ENCODE measurements at places on chromosomes 2 and 18.

- DNase-seq = no peak
These were observed 26.9 kb downstream of the COL4A3 start for GRCh38 chr2:227191367-227191766.

DNA sequence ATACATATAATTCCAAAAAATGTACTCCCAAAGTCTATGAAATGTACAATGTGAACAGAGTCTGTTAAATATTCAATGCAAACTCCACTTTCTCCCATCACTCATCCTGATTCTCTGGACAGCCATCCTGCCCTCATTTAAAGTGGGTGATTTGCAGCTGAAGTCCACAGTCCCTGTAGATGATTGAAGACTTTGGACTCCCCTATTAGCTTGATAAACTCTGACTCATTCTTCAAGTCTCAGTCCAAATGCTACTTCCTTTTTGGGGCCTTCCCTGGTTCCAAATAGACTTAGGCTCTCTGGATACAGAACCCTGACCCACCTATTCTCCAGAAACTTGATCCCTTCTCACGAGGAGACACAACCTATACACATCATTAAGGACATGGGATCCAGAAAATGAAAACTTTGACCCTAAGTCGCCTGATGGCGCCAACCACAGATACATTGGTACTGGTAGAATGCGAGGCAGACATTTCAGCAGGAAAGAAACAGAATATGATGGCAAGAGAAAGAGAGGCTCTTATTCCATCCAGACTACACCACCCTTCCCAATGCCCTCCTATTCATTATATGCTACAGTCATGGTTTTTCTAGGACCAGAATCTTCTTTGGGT, 122.7 kb downstream of the VIT start:
- DNase-seq = no peak

DNA sequence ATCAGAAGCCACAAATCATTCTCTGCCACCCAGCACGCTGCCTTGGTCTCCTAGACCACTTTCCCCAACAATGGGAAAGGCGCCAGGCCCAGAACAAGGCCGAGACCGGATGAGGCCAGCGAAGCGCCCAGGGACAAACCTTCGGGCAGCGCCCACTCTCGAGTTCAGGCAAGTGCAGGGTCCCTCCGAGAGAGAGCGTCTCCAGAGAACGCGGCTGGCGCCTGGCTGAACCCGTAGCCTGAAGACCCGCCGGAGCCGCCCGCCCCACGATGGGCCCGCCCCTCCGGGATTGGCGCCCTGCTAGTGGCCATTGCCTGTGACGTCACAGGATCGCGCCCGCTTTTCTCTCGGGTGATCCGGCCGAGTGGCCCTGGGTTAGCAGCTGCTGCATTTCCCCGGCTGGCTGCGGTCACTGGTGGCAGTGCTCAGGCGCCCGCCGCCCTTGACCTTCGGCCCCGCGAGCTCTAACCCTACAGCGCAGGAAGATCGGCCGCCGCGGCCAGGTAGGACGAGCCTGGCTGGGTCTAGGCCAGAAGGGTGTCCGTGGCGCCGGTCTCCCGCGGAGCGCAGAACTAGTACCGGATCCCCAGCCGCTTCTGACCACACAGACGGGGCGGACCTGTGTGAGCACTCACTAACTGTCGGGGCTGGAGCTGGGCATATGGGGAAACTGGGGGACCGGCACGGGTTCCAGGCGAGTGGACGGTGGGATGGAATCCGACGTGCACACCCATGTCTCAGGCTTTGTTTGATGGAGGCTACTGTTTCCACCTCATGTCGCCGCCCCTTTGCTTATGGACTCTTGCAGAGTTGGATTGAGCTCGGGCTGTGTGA, at the start of gene FAHD2A:
Gene FAHD2A, plus strand, starts transcription at position 339 of the 834 bp plus-strand sequence. CDS start 2,851 bp downstream, outside the sequence.
- DNase-seq = peak; percentile 77

DNA sequence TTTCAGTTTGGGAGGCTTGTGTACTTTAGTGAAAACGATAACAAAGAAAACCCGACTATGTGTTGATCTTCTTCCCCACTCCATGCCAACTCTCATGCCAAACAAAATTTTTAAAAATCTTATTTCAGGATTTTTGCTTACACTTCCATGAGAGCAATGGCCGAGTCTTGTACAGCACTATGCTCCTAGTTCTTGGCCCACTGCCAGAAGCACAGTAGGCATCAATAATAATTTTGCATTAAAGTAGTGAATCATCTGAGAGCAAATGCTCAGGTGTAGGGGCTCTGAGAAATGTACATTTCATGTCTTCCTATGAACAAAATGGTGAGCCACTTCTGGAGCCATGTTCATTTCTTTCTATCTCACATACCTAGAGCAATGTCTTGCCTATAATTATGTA, 62.2 kb downstream of the MAP3K19 start:
- no peak for DNase-seq

DNA sequence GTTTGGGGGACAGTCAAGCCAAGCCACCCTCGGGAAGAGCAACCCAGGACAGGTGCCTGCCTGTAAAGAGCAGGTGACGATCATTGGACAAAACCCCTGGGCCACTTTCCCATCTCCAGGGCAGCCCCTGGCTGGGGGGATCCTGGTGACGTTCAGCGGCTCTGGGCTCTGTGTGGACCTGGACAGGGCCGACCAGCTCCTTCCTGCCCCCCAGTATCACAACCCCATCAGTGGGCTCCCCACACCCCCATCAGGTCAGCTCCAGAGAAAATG, 57.3 kb upstream of the ASAP2 start:
- no peak for DNase-seq

DNA sequence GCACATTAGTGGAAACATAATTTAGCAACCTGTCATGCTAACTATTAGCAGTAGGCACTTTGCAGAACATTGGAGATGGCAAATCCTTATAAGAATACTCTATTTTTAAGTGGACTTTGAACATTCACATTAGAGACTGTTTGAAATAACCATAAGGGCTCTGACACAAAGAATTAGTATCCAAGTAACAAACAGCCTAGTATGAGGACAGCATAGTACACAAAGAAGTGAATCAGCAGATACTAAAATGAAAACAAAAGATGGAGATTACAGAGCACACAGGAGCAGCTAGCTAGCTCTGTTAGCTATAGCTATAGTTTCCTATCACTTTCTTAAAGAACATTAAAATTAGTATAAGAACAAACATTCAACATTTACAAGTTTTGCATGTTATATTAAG, 256.3 kb upstream of the SPOPL start:
- no peak for DNase-seq

GRCh38 chr2:135055182-135055786, 3.2 kb downstream of the RAB3GAP1 start:
- no peak for DNase-seq

GRCh38 chr2:183162362-183162761, 38.1 kb downstream of the NUP35 start:
- peak; percentile 47 for DNase-seq

DNA sequence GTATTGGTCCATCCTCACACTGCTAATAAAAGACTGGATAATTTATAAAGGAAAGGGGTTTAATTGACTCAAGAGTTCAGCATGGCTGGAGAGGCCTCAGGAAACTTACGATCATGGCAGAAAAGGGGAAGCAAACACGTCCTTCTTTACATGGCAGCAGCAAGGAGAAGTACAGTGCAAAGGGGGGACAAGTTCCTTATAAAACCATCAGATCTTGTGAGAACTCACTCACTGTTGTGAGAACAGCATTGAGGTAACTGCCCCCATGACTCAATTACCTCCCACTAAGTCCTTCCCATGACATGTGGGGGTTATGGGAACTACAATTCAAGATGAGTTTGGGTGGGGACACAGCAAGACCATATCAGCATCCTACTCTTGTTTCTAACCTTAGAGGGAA, 37.0 kb downstream of the SP100 start:
- DNase-seq = no peak

DNA sequence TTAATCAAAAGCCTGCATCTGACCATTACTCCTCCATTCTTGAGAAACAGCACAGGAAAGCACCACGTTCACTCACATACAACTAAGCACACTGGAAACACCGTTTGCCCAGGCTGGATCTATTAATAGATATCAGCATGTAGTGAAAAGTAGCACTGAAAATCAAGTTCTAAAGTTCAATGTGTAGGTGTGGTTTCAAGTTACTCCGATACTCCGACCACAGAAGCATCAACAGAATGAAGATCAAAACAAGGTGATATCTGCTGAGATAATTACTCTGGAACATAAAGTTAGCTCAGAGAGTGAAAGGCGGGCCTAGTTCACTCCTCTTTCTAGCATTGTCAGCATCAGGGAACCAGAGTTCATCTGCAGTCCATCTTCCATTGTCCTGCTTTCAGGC, 1367.4 kb upstream of the ACVR2A start:
- DNase-seq = no peak

GRCh38 chr2:205717999-205718398, 35.7 kb downstream of the NRP2 start:
- DNase-seq = no peak

DNA sequence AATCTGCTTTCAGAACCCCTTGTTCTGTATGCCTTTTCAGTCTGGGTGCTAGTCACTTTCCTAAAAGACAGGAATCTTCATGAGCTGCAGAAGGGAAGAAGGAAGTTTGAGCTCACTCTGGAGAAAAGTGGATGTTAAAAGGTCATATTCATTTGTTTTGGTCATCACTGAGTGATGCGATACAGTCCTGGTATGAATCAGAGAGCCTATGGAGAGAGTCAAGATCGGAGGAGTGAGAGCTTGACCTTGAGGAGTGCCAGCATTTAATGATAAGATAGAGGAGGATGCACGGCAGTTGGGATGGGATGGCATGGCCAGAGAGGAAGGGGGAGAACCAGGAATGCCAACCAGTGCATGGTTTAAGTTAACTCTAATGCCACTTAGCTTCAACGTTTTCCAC, 19.6 kb downstream of the USP39 start:
- DNase-seq = no peak

DNA sequence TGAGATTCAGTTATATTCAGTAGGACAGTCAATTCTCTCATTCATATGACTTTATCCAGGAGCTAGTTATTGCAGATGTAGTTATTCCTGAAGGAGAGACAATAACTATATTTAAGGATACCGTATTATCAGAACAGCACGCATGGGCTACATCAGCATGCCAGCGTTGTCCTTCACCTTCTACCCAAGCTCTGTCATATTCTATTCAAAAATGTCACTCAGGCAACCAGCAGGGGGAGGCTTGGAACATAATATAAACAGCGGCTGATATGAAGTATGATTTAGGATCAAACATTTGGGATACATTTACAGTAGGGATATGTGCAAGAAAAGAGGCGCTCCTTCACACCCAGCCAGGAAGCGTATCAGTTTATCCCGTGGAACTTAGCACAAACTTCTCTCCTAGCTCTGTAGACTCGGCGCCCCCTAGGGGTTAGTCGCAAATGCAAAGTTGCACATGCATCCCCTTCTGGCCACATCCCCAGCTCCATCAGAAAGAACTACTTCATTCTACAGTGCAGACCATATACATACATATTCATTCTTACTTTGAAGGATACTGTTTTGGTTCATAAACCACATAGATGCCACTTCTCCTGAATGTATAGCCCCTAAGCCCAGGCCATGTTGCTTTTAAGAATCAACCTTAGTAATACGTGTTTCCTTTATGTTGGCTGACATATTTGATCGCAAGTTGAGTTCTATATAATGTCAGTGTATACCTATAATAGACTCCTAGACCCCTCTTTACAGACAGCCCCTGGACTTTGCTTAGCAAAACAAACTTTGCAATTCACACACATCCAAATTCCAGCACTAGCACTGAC, 759.4 kb downstream of the ADCYAP1 start:
- DNase-seq = peak; percentile 8

DNA sequence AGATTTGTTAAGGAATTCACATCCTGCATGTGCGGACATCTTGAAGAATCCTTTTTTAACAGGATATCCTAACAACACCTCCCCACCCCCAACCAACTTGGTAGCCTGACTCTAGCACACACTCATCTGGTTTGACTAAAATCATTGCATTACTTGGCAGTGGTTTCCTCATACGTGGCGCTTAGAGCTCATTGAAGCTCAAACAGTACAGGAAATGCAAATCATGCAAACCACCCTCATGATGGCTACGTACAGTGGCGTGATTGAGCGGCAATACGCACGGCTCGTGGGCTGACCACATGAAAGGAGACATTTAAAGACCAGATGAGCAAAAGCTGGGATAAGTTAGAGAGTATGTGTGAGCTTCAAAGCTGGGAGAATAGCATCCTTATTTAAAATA, 336.2 kb downstream of the ZEB2 start:
- no peak for DNase-seq

- peak; percentile 34 for DNase-seq
These were observed 14.4 kb upstream of the STAT4 start for GRCh38 chr2:191165176-191165643.

- no peak for DNase-seq
These were observed 119.2 kb downstream of the KCNF1 start for GRCh38 chr2:11030909-11031308.

DNA sequence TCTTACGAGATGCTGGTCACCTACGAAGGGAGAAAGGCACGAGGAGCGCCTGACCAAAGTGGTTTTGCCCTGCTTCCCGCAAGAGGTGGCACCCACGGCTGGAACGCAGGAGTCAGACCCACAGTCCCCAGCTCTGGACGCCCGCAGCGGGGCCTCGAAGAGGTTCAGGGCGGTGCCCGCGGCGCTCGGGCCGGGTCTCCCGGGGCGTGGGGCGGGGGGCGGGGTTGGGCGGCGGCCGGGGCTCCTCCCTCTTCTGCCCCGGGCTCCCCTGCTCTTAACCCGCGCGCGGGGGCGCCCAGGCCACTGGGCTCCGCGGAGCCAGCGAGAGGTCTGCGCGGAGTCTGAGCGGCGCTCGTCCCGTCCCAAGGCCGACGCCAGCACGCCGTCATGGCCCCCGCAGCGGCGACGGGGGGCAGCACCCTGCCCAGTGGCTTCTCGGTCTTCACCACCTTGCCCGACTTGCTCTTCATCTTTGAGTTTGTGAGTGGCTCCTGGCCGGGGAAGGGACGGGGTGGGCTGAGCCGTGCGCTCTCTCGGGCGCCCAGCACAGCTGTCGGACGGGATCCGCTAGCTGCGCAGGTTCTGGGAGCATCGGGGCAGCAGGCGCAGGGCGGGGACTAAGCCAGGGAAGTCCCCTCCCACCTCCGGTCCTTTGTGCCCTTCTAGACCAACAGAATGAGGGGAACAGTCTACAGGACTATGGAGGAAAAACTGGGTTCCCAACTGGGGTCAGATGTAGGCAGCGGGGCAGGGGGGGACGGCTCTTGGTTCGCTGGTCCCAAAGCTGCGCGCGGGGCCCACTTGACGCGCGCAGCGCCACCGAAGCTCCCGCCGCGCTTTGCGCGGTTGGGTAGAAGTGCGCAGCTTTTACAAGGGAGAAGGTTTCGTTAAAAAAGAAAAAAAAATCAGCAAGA, at the start of gene MAL:
Gene MAL, plus strand, starts transcription at position 303 of the 914 bp plus-strand sequence. Its CDS starts 85 bp downstream, at position 388.
- no peak for DNase-seq

GRCh38 chr2:27162151-27163121, 13.6 kb downstream of the TCF23 start:
- no peak for DNase-seq

Data from RCC 7860 (cell line).